Body of pancreas (tissue), 4 donors: ENCODE measurements at places on chromosomes 7 and 10. TPM values are rescaled to one million over a fixed set of nuclear protein-coding genes. Genes with fewer than 3 reads are reported as not detected.
A peak's percentile ranks its signal among the peaks of the same experiment; 100 is the strongest.

DNA sequence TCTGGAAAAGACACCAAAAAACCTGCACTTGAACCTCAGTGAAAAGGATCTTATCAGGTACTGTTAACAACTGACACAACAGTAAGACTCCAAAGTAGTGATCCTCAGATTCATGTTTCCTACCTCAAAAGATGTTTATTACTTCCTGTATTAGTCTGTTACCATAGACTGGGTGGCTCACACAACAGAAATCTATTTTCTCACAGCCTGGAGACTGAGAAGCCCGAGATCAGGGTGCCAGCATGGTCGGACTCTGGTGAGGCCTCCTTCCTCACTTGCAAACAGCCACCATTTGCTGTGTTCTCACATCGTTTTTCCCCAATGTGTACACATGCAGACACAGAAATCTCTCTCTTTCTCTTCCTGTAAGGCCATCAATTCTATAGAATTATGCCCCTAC lies 154.0 kb upstream of the THSD7A start:
- no peak for DNase-seq

MACROH2A2 gene
- 10.6 TPM for total RNA-seq

DNA sequence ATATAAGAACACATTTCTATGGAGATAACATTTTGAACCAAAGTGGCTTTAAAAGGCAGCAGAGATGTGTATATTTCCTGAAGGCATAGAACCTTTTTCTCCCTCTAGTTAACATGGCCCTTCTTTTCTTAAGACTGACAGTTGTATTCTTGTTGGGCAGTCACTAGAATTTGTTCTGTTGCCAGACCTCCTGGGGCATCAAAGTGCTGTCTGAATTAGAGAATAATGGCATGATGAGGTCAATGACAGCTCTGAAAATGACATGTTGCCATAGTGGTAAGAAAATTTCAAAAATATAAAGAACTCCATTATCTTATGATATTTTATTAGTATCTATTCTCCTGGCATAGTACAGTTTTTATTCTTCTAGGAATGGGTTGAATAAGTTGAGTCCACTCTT lies 446.7 kb downstream of the NRG3 start:
- no peak for DNase-seq

DNA sequence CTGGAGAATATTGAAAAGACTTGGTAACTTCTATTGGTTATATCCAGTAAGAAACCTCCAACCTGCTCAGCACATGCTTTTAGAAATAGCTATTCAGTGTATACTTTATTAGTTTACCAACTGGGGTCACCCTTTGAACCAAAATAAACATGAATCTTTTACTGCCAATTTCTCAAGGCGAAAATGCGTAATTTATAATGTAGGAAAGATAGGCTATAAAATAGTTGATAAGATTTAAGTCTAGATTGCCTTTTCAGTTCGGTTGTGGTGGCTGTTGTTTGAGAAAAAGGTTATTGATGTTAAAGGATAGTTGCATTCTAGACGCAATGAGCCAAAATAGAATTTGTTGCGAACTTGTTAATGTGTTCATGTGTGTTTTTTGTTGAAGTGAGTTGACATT lies 82.6 kb upstream of the OIT3 start:
- DNase-seq: no peak

PLXDC2 gene
- total RNA-seq: 8.2 TPM

GRCh38 chr10:106513352-106513771 lies 651.1 kb downstream of the SORCS1 start:
- DNase-seq: peak; percentile 9

PRKG1 gene
- total RNA-seq: 14.2 TPM

FBXO24 gene
- total RNA-seq: 5.3 TPM

GRCh38 chr10:72417971-72418370 lies 63.3 kb upstream of the DNAJB12 start:
- no peak for DNase-seq

CD36 gene
- 76.0 TPM for total RNA-seq

DNA sequence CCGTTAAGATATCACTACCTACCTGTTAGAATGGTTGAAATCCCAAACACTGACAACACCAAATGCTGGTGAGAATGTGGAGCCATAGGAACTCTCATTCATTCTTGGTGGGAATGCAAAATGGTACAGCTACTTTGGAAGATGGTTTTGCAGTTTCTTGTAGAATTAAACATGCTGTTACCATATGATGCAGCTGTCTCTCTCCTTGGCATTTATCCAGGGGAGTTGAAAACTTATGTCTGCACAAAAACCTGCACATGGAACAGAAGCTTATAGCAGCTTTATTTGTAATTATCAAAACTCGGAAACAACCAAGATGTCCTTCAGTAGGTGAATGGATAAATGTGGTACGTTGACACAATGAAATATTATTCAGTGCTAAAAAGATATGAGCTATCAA lies 199.5 kb downstream of the BICC1 start:
- DNase-seq: no peak
